ENCODE measurements at places on chromosomes 3 and 15.

DNA sequence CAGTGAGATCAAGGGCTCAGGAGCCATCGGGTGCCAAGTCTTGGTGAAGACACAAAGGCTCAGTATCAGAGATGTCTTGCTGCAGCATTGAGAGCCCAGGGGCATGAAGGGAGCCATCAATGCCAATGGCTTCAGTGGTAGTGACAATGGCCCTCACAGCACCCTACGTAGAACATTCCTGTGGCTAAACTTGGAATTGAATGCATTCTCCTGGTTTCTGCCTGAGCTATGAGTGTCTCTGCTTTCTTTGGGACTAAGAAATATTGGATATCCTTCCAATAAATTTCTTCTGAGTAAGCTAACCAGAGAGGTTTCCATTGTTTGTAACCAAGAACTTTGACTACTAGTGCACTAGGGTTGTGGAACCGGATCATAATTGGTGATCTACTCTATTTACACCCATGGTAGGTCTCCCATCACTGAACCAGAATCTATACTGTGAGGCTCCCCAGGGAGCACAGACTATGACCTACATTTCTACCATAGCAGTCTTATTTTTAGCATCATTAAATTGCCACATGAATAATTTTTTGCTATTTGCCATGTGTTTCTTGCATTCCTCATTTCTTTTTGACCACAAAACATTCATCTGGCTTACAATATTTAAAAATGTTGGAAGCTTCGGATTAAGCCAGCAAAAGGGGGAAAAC, 31.6 kb upstream of the PDZRN3 start:
- DNase-seq = no peak

GRCh38 chr3:130950124-130950523, 56.2 kb downstream of the ATP2C1 start:
- DNase-seq = no peak

- no peak for DNase-seq
Observed at GRCh38 chr3:25291481-25291905, 136.6 kb upstream of the RARB start.

GRCh38 chr3:194880940-194881925, 195.6 kb downstream of the FAM43A start:
- DNase-seq = no peak

GRCh38 chr3:139346771-139347170, 3.0 kb downstream of the MRPS22 start:
- no peak for DNase-seq

DNA sequence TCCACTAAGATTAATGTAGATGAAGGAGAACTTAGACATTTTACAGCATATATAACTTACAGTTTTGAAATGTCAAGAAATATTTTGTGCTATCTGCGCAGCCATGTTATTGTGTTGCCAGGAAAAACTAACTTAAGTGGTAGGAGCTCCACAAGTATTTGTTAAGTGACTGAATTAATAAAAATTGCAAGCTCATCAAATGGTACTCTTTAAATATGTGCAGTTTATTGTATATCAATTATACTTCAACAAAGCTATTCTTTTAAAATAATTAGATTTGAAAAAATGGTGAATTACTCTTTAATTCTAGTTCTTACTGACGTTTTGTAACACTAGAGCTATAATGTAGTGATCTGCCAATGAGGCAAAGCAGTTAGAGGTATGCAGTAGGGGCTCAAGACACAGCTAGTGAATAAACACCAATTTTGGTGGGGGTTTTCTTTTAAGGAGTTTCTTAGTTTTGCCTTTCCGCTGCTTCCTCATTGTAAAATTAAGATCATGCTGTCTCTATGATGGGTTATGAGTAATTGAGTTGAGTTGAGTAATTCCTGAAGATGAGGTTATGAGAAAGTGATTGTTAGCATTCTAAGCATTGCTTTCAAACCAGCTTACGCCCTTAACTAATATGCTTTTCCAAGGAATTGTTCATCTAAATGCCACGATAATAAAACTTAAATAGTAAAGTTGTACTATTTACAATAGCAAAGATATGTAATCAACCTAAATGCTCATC, 10.9 kb upstream of the LXN start:
- no peak for DNase-seq

DNA sequence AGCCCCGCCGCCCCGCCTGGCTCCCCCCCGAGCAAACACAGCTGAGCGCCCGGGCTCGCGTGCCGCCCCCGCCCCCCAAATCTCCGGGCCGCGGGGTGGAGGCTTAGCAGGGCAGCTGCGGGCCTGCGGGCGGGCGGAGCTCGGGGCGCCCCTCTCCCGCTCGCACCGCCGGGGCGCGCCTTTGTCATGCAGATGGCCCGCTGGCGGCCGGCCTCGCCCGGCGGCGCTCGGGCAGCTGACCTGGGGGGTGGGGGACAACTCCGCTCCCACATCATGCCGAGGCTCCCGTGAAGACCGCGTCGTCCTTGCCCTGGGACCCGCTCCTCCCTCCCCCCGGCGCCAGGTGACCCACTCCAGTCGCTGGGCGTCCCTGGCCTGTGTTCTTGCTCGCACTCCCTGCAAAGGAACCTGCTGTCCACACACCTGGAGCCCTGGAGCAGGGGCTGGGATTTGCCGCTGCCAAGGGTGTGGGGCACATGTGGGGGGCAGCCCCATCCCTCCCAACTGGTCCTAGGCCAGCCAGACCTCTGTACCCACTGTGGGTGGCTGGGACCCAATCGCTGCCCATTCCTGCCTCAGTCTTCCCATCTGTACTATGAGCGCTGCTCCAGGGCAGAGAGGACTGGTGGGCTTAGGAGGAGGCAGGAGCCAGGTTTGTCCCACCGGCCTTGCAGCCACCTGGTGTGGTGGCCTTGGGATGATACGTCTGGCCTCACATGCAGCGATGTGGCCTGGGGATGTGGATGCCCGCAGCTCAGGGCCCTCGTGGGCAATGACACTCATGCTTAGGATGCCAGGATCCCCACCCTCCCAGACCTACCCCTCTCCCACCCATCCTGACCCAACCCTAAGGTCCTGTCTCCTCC, 33.5 kb downstream of the DNAJB8 start:
- no peak for DNase-seq

DNA sequence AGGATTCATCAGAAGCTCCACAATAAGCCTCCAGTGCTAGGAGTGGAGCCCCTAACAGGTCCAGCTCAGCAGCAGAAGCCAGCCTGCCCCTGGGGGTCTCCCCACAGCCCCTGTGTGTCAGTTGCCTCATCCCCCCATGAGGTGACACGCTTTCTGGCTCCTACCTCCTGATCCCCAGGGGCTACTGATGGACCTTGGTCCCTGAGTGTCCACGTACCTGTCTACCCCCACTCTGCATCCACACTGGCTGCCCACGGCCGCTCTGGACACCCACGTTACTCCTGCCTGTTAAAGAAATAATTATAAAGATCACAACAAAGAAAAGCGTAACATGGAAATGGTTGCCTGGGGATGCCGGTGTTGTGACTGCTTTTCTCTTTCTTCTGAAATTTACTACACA, 143.1 kb downstream of the CHSY1 start:
- DNase-seq = no peak

GRCh38 chr15:65032801-65033537, 3.5 kb upstream of the MTFMT start:
- DNase-seq = no peak

Data from effector CD8-positive, alpha-beta T cell (primary cell).